ENCODE measurements at places on chromosomes 6 and 20. TPM values are rescaled to one million over a fixed set of nuclear protein-coding genes. Genes with fewer than 3 reads are reported as not detected.

DNA sequence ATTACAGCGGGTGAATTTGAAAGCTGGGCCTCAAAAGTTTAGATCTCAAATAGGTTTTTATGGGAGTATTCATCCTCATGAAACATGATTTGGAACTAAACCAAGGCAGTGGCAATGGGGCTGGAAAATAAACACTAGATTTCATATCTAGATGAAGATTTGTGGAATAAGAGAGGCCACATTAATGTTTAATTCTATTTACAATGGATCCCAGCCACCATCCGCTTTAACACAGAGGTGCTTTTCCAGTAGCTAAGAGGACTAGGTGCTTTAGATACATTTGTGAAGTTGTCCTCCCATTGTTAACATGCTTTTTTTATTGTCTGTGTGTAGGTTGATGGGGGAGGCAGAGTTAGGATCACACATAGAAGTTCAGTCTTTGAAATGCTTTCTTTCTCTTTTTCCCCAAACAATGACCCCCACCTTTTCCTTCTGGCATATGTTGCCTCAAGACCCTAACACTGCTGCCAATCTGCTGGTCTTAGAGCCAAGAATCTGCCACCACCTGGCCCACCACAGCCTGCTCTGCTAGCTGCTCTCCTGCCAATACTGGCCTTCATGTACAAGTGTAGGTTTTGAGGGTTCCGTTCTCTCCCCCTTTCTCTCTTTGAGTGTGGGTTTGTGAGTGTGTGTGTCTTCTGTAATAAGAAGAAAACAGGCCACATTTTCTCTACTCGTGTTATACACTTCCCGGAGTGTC is 27.8 kb upstream of the GFRAL start:
- DNase-seq = no peak

Gene CUL9
- polyA plus RNA-seq = 34.3 TPM

Gene CYP21A2
- polyA plus RNA-seq = 2.4 TPM

- DNase-seq = no peak
Measured at GRCh38 chr6:44651604-44652003, 264.1 kb downstream of the CDC5L start.

DNA sequence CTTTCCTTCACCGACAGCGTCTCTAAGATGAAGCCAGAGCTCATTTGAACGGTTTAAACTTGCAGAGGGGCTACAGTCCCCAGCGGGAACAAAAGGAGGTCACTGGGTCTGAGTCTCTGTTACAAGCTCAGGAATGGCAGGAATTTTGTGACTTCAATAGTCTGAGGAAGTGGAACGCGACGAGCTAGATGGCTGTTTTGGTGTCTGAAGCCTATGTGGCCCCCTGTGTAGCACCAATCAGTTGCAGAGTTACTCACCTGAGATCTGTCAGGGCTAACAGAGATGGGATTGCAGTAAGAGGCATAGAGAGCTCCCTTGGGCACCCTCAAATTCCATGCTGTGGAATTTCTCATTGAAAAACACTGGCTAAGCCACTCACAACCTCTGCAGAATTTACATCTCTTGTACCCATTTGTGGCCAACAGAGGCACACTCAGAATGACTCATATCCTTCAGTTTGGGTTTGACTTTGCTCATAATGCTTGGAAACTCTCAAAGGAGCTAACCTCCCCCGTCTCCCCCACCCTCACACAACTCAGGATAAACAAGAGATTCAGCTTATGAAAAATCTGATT is 7.1 kb upstream of the TCP11 start:
- peak; percentile 76 for DNase-seq

Measured in renal pelvis (tissue), 12 donors.